Mesendoderm (in vitro differentiated cells): ENCODE measurements at places on chromosomes 12 and 14.

DNA sequence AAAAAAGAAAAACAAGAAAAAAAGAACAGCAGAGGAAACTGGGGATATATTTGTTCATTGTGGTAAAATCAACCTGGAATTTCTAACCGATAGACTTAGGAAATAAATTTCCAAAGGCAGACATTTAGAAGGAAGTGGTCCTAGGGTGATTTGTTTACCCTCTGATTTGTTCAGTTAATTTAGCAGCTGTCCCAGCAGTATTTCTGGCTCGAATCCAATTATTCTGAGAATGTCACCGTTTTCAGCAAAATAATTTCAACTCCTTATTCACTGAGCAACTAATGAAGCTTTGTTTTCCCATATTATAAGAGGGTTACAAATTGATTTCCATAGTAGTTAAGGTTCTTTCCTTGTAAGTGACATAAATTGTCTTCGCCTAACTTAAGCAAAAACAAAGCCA, 285.2 kb upstream of the SYT10 start:
- DNase-seq: no peak

DNA sequence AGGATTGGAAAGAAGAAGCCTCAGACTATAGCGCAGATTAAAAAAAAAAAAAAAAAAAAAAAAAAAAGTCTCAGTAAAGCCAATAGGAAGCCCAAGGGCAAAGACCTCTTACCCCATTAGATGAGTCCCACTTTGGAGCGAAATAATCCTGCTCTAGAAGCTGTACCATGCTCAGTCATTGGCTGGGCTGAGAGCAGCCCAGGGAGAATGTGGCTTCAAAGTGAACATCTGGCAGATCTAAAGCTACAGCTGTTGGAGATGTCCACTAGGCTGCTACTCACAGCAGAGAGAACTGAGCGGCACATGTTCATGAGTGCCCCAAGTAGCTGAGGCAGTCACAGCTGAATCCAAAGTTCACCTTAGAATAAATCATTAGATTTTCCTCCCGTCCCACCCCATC, 560.9 kb downstream of the MED13L start:
- no peak for DNase-seq

- no peak for DNase-seq
Observed at GRCh38 chr14:77912754-77913556, 113.0 kb downstream of the ADCK1 start.

- DNase-seq: no peak
Observed at GRCh38 chr14:101449114-101449513, 112.2 kb upstream of the DIO3 start.

DNA sequence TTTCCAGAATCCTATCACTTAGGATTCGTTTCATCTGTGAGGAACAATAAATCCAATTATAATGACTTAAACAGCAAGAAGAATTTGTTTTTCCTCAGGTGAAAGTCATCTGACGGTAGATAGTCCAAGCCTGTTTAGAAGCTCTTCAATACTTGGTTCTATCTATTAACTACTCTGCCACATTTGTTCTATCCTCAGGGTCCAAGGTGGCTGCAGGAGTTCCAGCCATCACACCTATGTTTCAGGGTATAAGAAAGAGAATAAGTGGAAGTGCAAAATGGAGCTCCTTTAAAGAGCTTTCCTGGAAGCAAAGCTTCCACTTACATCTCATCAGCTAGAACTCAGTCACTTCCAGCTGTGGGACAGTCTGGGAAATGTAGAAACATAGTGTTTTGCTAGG, 72.1 kb upstream of the CCDC60 start:
- DNase-seq: no peak

DNA sequence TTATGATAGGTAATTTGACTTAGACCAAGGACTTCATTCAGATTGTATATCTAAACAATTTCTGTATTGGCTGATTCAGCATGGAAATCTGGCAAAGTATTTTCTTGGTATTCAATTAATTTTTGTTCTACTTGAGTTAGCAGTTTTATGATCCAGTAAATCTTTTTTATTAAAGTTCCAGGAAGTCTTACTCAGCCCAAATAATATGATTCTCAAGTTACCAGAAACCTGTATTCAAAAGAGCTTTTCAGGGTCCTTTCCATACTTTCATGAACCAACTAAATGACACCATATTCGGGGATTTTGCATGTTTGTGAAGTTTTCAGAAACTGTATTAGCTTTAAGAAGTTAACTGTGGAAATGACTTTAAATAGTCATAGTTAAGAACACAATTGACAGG, 662.6 kb downstream of the LRFN5 start:
- DNase-seq: no peak

GRCh38 chr12:101884174-101884573, 6.8 kb downstream of the DRAM1 start:
- DNase-seq: no peak

GRCh38 chr12:17809206-17809605, 280.8 kb downstream of the RERGL start:
- DNase-seq: no peak

- no peak for DNase-seq
Observed at GRCh38 chr12:11821386-11822080, 172.1 kb downstream of the ETV6 start.

- no peak for DNase-seq
Observed at GRCh38 chr14:29629839-29630238, 297.8 kb downstream of the PRKD1 start.

DNA sequence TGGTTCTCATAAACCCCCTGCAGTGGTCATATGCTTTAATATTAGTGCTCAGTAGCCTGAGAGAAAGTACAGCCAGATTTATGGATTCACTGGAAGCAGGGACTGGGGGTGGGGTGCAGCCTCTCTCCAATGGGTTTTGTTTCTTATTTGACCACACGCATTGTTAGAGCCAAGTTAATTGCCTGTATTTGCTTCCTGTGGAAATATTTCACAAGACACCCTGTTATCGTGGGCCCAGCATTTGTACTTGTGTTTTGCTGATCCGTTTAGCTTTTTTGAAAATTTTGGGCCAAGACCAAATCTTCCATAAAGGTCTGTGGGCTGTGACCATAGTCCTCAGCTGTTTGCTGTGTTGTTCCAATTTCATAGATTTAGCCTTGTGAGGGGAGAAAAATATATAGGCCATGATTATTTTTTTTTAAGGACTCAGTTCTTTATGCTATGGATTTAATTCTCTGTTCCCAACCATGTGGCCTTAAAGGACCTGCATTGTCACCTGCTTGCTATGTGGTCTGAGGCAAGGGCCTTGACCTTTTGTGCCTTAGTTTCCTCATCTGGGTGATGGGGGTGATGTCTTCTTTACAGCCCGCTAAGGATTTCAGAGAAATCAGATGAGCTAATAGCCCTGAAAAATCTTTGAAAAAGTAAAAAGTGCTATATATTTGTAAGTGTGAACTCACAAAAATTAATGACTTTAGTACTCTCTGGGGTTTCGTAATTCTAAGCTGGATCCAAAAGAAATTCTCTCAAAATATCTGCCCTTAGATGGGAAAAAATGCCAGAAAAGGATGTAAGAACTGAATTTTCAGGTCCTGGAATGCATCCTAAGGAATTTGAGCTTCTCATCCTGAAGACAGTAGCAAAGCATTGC, 370.2 kb downstream of the DPF3 start:
- no peak for DNase-seq

- no peak for DNase-seq
Observed at GRCh38 chr12:3698218-3698974, 54.5 kb downstream of the CRACR2A start.

GRCh38 chr12:130401703-130402102, 64.0 kb downstream of the PIWIL1 start:
- DNase-seq: peak; percentile 71

DNA sequence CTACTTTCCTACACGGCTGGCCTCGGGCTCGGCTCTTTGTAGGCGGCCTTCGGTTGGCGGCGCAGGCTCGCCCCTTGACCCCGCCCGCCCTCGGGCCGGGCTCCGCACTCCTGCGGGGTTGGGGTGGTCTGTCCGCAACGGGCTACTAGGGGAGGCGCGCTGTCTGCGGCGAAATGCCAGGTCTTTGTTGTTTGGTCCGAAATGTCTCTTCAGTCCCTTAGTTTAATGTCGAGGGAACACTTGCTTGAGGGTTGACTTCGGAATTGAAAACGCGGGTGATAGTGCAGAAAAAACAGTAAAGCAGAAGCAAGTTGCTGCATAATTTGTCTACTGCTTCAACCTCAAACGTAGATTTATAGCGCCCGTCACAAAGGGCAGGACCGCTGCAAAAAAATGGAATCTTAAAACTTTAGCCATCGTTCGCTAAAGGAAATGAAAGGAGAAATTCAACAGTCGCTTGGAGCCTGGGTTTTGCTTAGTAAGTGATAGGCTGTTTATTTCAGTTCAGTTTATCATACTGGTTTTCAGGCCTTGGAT, 390 bp downstream of the JKAMP start:
- DNase-seq: no peak

- DNase-seq: no peak
Observed at GRCh38 chr12:83346333-83346732, 659.6 kb downstream of the TMTC2 start.

DNA sequence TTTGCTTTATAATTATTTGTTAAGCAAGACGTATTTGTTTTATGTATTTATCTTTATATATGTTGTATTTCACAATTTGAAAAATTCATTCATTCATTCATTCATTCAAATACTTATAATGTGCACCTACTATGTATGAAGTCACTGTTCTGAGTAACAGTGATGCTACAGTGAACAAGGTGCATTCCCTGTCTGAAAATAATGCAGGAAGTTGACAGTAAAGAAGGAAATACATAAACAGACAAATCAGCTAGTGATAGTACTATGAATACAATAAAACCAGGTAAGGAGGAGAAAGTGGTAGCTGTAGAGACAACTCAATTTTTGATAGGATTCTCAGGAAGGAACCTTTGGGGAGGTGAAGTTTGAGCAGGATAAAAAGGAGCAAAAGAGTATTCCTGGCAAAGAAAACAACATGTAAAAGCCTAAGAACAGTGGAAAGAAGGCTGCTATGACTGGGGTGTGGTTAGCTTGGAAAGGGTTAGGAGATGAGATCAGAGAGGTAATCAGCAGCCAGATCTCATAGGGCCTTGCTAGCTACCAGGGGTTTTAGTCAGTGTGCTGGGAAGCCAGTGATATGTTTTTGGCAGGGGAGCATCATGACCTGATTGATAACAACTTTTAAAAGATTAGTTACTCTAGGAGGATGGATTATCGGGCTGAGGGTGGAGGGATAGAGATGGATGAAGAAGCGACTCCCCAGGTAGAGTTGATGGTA, 17.4 kb downstream of the BICDL1 start:
- peak; percentile 80 for DNase-seq

DNA sequence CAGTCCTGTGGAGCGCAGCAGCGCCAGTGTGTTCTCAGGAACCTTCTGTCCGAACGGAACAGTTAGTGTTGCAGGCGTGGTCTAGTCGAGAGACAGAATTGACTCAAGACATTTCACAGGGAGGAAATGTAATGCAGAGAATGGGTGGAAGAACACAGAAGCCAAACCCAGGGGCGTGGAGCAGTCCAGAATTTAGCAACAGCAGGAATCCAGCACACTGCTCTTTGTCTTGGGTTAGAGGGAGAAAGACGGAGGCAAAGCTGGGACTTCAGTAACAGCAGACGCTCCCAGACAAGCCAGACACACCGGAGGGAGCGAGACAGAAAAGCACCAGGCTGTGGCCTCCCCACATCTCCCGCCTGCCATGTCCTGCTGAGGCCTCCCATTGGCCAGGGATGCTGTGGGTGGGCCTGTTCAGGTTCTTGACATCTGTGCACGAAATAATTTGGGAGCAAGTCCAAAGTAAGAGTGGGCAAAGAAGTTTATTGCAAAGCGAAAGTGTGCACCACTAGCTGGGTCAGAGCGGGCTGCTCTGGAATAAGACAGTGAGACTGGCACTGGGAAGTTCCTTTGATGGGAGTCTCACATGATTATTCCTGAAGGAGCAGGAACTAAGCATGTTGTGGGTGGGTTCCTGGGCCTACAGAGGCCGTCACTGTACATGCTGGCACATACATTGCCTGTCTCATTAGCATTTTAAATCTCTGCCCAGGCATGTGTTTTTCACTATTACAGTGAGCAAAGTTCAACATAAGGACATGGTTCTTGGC, 339.3 kb upstream of the SFSWAP start:
- no peak for DNase-seq

DNA sequence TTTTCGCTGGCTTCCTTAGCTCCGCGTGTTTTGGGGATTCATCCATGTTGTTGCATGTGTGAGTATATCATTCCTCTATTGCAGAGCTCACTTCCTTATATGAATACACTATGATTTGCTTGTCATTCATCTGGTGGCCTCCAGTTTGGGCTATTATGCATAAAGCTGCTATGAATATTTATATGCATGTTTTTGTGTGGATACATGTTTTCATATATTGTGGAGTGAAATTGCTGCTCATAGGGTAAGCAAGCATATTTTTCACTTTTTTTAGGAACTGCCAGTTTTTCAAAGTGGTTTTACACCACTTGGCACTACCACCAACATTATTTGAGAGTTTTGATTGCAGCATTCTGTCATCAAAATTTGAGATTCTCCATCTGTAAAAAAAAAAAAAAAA, 190.0 kb downstream of the TMEM132C start:
- DNase-seq: no peak

DNA sequence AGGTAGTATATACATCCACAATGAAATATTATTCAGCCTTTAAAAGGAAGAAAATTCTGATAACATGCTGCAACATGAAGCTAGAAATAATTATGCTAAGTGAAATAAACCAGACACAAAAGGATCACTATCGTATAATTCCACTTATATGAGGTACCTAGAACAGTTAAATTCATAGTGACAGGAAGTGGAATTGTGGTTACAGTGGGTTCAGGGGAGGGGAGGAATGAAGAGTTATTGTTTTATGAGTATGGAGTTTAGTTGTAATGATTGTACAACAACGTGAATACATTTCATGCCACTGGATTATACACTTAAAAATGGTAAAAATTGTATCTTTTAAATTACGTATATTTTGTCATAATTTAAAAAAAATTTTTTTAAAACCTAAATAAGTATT, 21.0 kb downstream of the EEA1 start:
- no peak for DNase-seq

DNA sequence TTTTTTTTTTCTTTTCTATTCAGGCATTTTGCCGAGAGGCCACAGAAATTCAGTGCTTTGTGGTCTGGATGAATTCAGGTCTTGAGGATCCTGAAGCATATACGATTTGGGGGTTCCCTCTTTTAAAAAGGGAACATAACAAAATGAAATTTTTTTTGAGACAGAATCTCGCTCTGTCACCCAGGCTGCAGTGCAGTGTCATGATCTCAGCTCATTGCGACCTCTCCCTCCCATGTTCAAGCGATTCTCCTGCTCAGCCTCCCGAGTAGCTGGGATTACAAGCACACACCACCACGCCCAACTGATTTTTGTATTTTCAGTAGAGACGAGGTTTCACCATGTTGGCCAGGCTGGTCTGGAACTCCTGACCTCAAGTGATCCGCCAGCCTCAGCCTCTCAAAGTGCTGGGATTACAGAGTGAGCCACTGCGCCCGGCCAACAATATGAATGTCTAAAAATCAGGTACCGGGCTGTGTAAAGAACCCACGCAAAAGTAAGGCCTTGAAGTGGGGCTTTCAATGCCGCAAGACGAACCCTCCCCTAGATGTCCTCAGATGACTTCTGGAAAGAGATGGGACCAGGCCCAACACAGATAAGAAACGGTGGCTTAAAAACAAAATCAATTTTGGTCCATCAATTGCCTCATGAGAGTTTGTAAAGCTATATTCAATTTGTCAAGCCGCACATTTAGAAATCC, 30.0 kb downstream of the TESC start:
- DNase-seq: no peak

GRCh38 chr12:106511365-106511764, 71.4 kb upstream of the RFX4 start:
- no peak for DNase-seq
